ENCODE measurements at places on chromosomes 2 and 18.

GRCh38 chr2:200749631-200750322, 61.9 kb upstream of the BZW1 start:
- DNase-seq = no peak

GRCh38 chr18:60585670-60586069, 213.1 kb upstream of the MC4R start:
- DNase-seq = no peak

- DNase-seq = no peak
Observed at GRCh38 chr2:162968306-162968705, 129.7 kb upstream of the KCNH7 start.

DNA sequence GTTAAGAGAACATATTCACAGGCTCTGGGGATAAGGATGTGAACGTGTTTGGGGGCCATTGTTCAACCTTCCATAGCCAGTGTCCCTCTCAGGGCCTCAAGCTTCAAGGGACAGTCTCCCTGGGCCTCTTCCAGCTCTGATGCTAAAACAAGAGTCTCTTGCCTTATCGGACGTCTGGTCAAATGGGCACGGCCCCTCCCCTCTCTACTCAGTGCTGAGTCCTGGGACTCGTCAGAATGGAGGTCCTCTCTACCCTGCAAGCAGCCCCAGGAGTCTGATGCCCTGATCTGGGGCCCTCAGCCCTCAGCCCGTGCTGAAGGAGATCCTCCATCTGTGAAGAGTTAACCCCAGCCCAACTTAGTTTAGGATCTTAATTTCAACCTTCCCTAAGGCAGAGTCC, 198.2 kb downstream of the ZFP36L2 start:
- DNase-seq = no peak

DNA sequence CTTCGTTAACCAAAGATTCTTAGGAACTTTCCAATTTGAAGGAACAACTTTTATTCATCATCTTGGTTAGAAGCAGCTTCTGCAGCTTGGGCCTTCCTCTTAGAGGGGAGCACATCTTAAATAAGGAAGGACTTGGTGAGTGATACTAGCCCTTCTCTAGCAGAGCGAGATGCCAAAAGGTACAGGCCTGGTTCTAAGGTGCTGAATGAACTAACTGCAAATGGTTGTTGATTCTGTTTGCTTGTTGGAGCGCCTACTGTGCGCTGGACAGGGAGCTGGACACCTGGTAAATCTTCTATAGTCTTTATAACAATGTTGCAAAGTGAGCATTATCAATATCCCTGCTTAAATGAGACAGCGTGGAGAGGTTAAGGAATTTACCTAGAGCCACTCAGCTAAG, 127.1 kb downstream of the MYCN start:
- no peak for DNase-seq
